ENCODE measurements at places on chromosomes 12 and 14.

DNA sequence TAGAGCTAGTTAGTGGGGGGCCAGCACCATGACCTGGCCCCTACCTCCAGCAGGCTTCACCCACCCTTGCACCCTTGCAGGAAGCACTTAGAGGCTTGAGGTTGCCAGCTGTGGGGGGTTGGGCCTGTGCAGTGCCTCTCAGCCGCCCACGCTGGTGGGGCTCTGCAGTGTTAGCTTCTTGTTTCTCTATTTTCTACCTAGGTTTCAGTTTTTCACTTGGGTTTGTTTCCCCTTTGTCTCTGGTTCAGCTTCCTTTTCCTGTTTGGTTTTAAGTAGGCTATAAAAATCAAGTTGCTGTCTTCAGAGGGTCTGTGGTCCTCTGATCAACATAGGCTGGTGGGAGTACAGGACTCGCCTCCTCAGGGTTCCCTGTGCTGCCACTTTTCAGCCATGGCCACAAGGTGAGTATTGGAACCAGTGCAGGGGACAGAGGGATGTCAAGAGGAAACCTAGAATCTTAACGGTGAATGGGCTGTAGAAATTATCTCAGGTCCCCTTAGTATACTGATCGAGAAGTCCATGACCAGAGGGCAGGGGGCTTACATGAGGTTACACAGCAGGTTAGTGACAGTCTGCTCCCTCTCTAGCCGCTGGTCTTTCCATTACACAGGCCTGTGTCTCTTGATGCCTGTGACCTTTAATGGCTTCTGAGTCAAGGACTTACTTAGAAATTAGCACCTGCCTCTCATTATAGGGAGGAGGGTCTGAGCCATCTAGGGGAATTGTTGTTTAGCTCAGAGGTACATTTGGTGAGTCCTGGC lies at the start of gene EVL:
TSS of gene EVL (plus strand) at position 312 of the 761 bp plus-strand sequence. CDS start at position 391, 79 bp downstream.
- H3K36me3 ChIP-seq = peaks cover 35% of the 10 kb centered on the region
- H3K4me1 ChIP-seq = peaks cover 78% of the 10 kb centered on the region
- H3K27ac ChIP-seq = peak within 1 kb of the TSS; percentile 98
- H3K4me3 ChIP-seq = peak within 1 kb of the TSS; percentile 87
- no peaks in the 10 kb centered on the region for H3K27me3 ChIP-seq

- H3K36me3 ChIP-seq = peaks cover 18% of the 10 kb centered on the region
- DNase-seq = no peak
- no peak overlapping the region for H3K4me3 ChIP-seq
- no peaks in the 10 kb centered on the region for H3K27me3 ChIP-seq
- H3K4me1 ChIP-seq = peaks cover 3% of the 10 kb centered on the region
Measured at GRCh38 chr14:77681196-77682157, 26.3 kb downstream of the ALKBH1 start.

DNA sequence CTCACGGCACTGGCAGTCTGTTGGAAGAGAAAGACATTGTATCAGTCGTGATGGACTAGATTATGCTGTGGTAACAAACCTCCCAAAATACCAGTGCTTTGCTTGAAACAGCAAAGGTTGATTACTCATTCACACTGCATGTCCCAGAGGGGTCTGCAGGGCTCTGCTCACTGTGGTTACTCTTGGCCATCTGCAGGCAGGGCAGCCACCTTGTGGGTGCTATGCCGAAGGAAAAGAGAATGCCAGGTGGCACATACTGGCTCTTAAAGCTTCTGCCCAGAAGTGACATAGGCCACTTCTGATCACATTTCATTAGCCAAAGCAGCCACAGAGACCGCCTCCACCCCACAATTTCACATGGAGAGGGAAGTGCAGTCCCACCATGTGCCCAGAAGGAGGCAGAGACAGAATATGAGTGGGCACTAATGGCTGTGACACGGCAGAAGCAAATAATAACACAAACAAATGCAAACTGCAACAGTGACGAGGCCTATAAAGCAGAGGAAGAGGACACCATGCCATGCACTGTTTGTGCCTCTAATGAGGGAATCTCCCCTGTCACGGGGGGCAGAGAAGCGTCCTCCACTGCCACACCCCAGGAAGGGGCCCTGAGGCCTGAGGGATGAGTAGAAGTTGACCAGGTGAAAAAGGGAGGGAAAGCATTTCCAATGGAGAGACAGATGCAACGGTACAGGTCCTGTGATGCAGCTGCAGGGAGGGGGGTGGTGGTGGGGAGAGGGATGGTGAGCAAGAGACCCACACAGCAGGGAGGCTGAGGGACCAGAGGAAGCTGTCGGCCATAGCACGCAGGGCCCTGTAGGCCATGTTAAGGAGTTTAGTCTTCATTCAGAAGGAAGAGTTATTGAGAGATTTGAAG lies 51.7 kb upstream of the KICS2 start:
- peaks cover 4% of the 10 kb centered on the region for H3K27me3 ChIP-seq
- no peak overlapping the region for H3K4me3 ChIP-seq
- DNase-seq = peak; percentile 69
- no peaks in the 10 kb centered on the region for H3K36me3 ChIP-seq

DNA sequence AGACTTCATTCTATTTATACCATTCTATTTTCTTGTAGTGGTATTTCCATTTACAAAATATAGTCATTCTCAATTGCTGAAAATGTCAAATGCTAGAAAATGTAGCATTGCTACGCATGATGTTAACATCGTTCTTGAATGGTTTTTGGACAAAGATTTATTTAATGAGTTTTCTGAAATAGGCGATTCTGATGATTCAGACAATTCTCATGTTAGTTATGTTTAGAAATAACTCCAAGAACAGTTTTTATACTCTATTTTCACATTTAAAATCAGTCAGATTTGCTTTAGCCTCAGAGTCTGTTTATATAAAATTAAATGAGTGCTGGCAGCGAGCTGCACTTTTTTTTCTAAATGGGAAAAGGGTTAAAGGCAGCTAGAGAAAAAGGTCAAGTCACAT lies 414.8 kb upstream of the MGAT4C start:
- no peaks in the 10 kb centered on the region for H3K4me1 ChIP-seq
- H3K4me3 ChIP-seq = no peak overlapping the region
- no peaks in the 10 kb centered on the region for H3K36me3 ChIP-seq

DNA sequence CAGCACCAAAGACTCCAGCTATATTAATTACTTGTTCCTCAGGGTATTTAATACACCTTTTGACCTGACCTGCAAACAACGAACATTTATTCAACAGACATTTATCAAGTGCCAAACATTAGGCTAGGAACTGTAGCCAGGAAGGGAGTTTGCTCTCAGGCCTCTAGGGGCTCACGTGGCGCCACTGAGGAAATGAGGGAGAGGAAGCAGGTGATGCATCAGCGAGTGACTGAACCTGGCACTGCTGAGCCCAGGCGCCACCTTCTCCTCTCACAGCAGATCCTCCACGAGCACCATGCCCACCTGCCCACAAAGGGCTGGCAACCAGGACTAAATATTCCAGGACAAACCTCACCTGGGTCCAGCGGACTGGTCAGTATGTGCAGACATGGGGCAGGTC lies 50.2 kb downstream of the SETD3 start:
- no peaks in the 10 kb centered on the region for H3K27me3 ChIP-seq
- H3K36me3 ChIP-seq = peaks cover 53% of the 10 kb centered on the region
- no peaks in the 10 kb centered on the region for H3K4me1 ChIP-seq

DNA sequence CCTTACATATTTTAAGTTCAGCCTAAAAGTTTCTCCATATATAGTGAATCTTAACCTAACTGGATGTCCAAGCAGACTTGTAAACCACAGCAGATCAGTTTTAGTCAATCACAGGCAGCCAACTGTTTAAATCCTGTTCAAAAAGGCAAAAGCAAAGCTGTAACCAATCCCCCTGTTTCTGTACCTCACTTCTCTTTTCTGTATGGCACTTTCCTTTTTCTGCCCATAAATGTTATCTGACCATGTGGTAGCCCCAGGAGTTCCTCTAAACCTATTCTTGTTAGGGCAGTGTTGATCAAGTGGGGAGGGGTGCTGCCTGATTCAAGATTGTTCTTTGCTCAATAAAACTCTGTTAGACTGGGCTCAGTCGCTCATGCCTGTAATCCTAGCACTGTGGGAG lies 8.5 kb upstream of the DACT1 start:
- no peak overlapping the region for H3K27ac ChIP-seq
- no peak overlapping the region for H3K4me3 ChIP-seq
- no peaks in the 10 kb centered on the region for H3K36me3 ChIP-seq
- peaks cover 3% of the 10 kb centered on the region for H3K27me3 ChIP-seq
- peaks cover 4% of the 10 kb centered on the region for H3K4me1 ChIP-seq

- no peak for DNase-seq
- H3K27me3 ChIP-seq = peaks cover 12% of the 10 kb centered on the region
- no peak overlapping the region for H3K27ac ChIP-seq
- H3K36me3 ChIP-seq = no peaks in the 10 kb centered on the region
Measured at GRCh38 chr12:91343010-91343409, 160.4 kb upstream of the DCN start.

GRCh38 chr12:89263900-89264299 lies 88.4 kb downstream of the DUSP6 start:
- H3K27me3 ChIP-seq = no peaks in the 10 kb centered on the region
- H3K27ac ChIP-seq = no peak overlapping the region
- H3K36me3 ChIP-seq = peaks cover under 1% of the 10 kb centered on the region
- no peak for DNase-seq

- no peak overlapping the region for H3K27ac ChIP-seq
- no peak for DNase-seq
- no peaks in the 10 kb centered on the region for H3K36me3 ChIP-seq
- H3K4me1 ChIP-seq = no peaks in the 10 kb centered on the region
Measured at GRCh38 chr12:88416786-88417185, 163.5 kb downstream of the KITLG start.

DNA sequence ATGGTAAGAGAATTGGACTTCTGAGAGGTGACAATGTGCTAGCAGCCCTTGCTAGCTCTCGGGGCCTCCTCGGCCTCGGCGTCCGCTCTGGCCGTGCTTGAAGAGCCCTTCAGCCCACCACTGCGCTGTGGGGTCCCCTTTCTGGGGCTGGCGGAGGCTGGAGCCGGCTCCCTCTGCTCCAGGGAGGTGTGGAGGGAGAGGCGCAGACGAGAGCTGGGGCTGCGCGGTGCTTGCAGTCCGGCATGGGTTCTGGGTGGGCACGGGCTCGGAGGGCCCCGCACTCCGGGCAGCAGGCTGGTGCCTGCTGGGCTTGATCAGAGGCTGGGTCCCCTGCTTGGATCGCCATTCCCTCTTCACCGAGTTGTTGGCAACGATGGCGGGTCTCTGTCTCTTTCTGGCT lies 226.4 kb upstream of the AMIGO2 start:
- DNase-seq = no peak
- no peaks in the 10 kb centered on the region for H3K27me3 ChIP-seq
- peaks cover 61% of the 10 kb centered on the region for H3K4me1 ChIP-seq
- H3K36me3 ChIP-seq = peaks cover 46% of the 10 kb centered on the region

DNA sequence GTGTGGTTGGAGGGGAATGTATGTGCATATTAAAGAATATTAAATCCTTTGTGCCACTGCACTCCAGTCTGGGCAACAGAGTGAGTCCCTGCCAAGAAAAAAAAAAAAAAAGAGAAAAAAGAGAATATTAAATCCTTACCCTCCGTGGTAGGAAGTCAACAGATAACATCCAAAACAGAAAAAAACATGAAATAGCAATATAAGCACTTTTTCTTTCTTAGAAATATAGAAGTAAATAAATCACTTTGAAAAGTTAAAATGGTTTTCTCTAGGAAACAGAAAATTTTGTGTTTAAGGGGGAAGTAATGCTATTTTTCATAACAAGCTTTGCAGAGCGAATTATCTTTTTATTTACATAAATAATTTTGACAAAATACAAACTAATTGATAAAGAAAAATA lies 17.6 kb downstream of the SOS2 start:
- no peak for DNase-seq
- peaks cover 4% of the 10 kb centered on the region for H3K4me1 ChIP-seq
- no peaks in the 10 kb centered on the region for H3K36me3 ChIP-seq
- no peaks in the 10 kb centered on the region for H3K27me3 ChIP-seq
- H3K4me3 ChIP-seq = no peak overlapping the region

GRCh38 chr14:91337699-91338335 lies 79.8 kb downstream of the CCDC88C start:
- DNase-seq = no peak
- H3K27me3 ChIP-seq = no peaks in the 10 kb centered on the region
- no peak overlapping the region for H3K4me3 ChIP-seq
- H3K36me3 ChIP-seq = peaks cover 59% of the 10 kb centered on the region
- H3K4me1 ChIP-seq = peaks cover 8% of the 10 kb centered on the region
- no peak overlapping the region for H3K27ac ChIP-seq

DNA sequence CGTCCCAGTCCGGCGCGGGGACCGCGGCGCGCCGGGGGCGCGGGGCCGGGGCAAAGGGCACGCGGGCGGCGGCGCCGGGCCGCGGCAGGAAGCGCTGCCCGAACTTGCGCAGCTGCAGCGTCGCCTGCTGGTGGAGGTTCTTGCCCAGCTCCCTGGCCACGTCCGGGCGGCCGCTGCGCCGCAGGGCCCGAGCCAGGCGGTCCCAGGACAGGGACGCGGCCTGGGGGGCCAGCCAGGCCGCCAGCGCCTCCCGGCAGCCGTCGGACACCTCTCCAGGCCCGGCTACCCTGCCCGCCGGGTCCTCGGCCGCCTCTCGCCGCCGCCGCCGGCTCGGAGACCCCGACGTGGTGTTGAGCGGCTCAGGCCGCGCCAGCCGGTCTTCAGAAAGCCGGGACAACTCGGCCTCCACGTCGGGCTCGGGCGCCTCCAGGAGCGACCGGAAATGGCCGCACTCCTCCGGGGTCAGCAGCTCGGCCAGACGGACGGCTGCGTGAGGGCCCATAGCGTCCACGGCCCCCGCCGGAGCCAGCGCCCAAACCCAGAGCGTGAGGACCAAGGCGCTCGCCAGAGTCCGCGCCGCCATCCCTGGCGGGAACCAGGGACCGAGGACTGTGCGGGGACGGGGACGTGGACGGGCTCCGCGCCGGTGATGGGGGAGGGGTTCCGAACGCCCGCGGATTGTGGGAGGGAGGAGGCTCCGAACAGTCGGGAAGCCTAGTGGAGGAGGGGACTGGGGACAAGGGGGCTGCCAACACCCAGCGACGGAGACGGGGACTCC lies 34.0 kb downstream of the FIGNL2 start:
- H3K27ac ChIP-seq = no peak overlapping the region
- peak overlapping the region; percentile 80 for H3K4me3 ChIP-seq
- H3K4me1 ChIP-seq = peaks cover 6% of the 10 kb centered on the region
- H3K27me3 ChIP-seq = peaks cover 40% of the 10 kb centered on the region
- DNase-seq = peak; percentile 91
